ENCODE measurements at places on chromosomes 1 and 21.
A peak's percentile ranks its signal among the peaks of the same experiment; 100 is the strongest.

DNA sequence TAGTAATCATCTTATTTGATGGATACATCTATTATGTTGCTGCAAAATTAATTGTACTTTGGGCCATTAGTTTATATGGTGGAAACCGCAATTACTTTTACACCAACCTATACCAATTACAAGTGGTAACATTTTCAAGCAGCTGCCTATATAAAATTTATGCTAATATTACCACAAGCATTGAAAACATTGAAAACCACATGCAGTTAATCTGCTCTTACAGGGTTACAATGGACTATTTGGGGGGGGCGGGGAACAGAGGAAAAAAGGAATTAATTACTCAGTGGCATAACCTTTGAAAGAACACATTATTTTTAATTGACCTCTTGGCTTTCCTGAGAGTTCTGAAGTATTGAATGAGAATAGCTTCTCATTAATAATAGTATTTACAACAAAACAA, 1793.2 kb downstream of the NCAM2 start:
- DNase-seq, result no peak

DNA sequence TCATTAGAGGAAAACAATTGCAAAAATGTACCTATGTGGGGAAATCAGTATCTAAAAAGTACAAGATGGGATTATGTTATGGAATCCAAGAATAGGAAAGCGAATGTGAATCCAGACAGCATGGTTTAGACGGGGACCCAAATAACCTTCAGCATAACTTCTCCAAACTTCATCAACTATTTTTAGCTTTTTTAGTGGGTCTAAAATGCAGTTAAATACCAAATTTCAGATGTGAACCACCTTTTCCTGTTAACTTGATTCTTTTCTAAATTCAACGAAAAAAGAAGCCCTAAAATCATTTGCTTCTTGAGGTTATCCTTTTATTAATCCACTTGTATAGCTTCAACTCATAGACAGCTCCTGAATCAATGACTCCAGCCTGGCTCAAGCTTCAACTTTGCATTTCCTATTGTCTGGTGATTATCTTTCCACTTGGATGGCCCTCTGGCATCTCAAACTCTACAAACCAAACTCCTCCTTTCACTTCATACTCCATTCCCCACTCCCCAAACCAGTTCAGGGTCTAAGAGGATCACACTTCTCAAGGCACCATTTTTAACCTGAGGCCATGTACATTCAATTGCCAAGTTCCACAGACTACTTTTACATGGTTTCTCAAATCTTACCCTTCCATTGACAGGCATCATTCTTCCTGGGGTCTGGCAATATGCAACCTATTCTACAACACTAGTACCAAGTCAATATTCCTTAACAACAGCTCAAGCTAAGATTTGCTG, 7.4 kb downstream of the ERRFI1 start:
- no peak for DNase-seq

DNA sequence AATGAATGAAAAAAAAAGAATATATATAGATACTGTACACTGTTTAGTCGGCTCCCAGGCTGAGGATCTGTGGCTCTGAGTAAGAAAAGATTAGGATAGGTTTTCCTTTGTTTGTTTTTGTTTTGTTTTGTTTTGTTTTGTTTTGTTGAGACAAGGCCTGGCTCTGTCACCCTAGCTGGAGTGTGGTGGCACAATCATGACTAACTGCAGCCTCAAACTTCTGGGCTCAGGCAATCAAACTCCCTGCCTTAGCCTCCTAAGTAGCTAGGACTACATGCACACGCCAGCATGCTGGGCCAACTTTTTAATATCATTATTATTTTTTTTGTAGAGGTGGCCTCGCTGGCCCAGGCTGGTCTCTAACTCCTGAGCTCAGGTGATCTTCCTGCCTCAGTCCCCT, 87.9 kb upstream of the PTBP2 start:
- DNase-seq, result no peak

DNA sequence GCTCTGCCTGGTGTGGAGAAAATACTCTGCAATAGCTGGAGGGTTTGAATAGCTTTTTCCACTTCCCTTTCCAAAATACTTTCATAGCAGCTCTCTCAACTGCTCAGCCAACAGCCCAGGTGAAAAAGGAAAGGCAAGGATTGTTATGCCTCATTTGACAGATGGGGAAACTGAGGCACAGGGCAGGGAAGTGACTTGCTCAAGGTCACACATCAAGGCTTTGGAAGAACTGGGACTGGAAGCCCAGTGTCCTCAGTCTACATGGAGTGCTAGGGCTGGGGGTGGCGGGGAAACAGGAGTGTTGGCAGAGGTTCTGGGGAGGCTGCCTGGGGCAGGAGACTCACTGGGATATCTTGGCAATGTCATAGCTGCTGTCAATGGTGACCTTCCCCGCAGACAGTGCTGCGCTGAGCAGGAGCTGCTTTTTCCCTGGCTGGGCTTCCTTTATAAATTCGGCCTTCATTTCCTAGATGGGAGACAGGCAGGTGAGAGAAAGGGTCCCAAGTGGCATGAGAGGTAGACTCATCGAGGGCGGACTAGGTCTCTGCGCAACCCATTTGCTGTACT, 4.0 kb downstream of the CHI3L1 start:
- DNase-seq, result no peak

GRCh38 chr1:206557636-206558473, 50.5 kb downstream of the RASSF5 start:
- peak; percentile 79 for DNase-seq

GRCh38 chr1:8371372-8371991, 53.6 kb downstream of the SLC45A1 start:
- no peak for DNase-seq

GRCh38 chr1:242530761-242531160, 6.3 kb upstream of the PLD5 start:
- no peak for DNase-seq

DNA sequence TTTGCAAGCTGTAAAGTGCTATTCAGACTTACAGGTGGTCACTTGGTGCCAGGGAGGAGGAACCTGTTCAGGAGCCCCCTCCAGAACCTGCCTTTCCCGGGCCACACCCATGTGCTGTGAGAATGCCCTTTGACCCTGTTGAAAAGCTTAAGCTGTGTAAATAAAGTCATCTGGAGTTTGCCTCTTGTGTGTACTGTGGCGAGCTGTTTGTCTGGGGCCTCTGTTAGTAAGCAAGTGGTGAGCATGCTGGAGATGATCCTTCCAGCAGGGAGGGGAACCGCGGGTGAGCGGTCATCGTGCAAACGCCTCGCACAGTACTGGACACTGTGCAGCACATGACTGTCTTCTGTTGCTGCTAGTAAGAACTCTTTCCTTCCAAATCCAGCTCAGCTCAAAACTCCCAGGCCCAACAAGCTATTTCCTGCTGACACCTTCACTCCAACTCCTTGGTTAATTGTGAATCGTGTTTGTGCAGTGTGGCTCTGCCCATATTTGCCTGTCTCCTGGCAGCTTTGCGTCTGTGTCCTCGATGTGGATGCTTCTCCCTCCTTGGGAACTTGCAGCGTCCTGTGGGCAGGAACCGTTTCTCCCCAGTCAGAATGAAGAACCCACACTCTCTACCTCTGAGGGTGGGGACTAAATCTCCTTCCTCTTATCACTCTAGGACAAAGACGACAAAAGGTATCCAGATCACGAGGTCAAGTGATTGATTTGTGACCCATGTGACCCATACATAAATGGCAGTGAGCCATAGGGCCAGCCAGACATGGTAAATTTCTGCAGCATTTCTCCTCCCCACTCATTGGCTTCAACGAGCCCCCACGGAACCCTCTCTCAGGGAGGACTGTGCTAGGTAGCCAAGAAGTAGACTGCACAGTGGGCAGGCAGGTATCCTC, 13.9 kb upstream of the BTG2 start:
- DNase-seq, result peak; percentile 49

DNA sequence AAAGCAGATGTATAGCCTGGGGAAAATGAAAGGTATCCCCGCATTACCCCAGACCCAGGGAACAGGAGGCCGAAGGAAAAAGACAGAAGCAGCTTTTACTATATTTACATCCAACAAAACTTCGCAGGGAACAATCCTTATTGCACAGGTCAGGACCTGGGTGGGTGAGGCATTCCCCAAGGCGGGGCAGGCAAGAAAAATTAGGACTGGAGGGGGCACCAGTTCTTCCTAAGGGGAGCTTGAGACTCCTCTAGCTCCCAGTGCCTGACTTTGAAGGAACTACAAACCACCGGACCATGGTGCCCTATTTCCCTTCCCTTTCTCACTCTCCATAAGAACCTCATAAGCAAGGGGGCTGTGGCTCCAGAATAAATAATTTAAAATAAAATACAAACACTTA, 6.7 kb upstream of the GATAD2B start:
- no peak for DNase-seq

GRCh38 chr1:115239426-115239825, 98.6 kb downstream of the NGF start:
- no peak for DNase-seq

- DNase-seq, result no peak
These were observed 7.0 kb downstream of the INSRR start for GRCh38 chr1:156851779-156852417.

GRCh38 chr1:57966751-57967406, 543.0 kb upstream of the DAB1 start:
- DNase-seq, result no peak

- DNase-seq, result peak; percentile 77
These were observed 5.8 kb upstream of the CHI3L2 start for GRCh38 chr1:111221633-111222291.

DNA sequence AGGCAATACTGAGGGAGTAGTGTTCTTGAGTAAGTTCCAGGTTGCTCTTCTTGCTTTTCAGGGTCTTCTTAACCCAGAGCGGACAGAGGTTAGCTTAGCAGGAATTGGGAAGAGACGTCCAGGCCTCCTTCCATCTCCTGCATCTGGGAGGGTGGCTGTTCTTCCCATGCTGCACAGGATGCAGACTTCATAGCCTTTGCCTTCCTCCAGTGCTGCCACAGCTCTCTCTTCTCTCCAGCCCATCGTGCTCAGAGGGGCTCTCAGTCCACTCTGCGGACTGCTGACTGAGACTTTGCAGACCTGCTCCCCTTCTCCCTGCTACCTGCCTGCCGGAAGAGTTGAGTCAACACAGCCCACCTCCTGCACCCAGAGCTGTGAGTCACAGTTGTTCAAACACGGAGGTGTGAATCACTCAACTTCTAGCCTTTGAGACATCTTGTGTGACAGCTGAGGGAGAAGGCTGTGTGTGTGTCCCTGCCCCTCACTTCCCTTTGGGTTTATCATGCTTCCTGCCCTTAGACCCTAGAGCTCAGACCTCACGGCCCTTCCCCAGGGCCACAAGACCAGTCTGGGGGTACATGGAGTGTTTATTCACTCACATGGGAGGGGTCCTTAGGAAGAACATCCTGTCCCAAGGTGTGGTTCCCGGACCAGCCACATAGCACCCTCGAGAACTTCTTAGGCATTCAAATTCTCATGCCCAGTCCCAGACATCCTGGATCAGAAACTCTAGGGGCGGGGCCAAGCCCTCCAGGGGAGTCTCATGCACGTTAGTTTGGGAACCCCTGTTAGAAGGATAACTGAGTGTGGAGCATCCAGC, 158.3 kb upstream of the CACNA1E start:
- no peak for DNase-seq

GRCh38 chr1:88324899-88325298, 359.2 kb upstream of the PKN2 start:
- no peak for DNase-seq

GRCh38 chr1:100038660-100039287, 69.0 kb downstream of the SLC35A3 start:
- peak; percentile 83 for DNase-seq

DNA sequence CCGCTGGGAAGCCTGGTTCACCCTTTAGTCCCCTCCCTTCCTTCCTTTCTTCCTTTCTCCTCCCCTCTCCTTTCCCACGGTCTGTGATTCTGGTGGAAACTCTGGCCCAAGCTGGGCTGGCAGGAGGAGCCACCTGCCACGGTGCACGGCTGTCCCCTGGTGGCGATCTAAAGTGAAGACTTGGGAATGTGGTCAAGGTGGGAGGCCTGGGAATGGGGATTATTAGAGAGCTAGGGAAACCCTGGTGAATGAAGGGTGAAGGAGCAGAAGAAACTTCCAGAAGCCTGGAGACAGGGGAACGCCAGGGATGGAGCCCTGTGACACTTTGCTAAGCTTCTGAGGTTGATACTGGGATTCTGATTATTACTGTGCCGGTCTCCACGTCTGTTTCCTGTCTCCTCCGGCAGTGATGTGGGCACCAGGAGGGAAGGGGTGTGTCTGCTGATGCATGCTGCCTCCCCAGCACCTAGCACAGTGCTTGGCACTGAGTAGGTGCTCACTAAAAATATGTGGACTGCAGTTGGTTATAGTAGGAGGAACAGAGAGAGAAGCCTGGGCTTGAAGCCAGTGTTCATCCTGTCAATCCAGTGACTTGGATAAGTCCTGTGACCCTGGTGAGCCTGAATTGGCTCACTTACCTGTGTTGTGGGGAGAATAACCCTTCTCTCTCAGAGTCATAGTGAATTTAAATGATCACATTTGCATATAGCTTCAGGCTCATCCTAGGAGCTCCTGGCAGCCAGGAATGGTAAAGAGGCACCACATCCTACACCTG, 71.2 kb upstream of the NBPF3 start:
- peak; percentile 77 for DNase-seq

DNA sequence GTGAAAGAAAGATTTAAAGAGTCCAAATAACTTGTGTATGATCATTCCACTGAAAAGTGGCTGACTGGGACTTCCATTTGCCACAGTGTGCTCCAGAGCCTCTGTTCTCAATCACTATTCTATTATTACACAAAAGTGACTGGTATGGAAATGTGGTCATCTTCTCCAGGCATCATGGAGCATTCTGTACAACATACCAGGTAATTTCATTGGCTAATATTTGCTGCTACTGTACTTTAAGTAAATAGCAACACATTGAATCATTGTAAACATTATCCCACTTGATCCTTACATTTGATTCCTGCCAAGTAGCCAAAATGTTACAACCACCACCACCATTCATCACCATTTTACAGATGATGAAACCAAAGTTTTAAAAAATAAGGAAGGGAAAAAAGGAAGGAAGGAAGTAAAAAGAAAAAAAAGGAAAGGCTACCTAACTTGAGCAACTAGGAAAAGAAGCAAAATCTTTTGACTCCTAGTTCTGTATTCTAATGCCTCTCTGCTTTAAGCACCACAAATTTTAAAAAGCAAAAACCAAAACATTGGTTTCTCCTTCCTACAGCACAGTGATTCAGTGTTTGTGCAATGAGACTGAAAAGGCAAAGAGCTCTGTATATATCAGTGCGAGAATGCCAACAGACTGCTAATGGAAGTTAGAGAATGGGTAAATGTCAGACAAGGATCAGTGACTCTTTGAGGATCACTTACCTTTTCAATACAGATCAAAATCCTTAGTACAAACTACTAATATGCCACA, 361.4 kb upstream of the PTBP2 start:
- DNase-seq, result no peak

DNA sequence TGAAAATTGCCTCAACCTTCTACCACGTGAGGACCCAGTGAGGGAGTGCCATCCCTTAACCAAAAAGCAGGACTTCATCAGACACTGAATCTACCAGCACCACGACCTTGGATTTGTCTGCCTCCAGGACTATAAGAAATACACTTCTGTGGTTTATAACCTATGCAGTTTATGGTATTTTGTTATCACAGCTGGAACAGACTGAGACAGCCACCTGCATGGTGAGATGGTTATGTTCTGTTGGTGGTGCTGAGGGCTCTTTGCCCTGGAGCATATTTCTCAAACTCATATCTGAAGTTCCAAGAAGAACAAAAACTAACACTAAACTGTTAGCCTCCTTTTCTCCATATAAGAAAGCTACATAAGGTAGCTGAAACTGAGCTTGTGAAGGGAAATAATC, 69.8 kb upstream of the RGS18 start:
- DNase-seq, result no peak
